ENCODE measurements at places on chromosomes 3 and 15. TPM values are rescaled to one million over a fixed set of nuclear protein-coding genes. Genes with fewer than 3 reads are reported as not detected.

ETV5 gene
- 19.1 TPM for total RNA-seq

RTP1 gene
- total RNA-seq, result 0.61 TPM

IL17RB gene
- 12.1 TPM for total RNA-seq

NR1D2 gene
- 52.7 TPM for total RNA-seq

ADAM10 gene
- 119 TPM for total RNA-seq

GOLGA8G gene
- total RNA-seq, result not detected

GOLGA6L7 gene
- total RNA-seq, result not detected

COX5A gene
- total RNA-seq, result 107 TPM

TNNC1 gene
- total RNA-seq, result 17.9 TPM

SMAD6 gene
- total RNA-seq, result 22.0 TPM

RYR3 gene
- 13.0 TPM for total RNA-seq

PRICKLE2 gene
- total RNA-seq, result 24.2 TPM

PPM1M gene
- total RNA-seq, result 7.9 TPM

All from spinal cord (tissue), 10 donors.